ENCODE measurements at places on chromosomes 16 and 17.

- no peak for DNase-seq
These were observed 10.8 kb downstream of the FKBP10 start for GRCh38 chr17:41823580-41823979.

DNA sequence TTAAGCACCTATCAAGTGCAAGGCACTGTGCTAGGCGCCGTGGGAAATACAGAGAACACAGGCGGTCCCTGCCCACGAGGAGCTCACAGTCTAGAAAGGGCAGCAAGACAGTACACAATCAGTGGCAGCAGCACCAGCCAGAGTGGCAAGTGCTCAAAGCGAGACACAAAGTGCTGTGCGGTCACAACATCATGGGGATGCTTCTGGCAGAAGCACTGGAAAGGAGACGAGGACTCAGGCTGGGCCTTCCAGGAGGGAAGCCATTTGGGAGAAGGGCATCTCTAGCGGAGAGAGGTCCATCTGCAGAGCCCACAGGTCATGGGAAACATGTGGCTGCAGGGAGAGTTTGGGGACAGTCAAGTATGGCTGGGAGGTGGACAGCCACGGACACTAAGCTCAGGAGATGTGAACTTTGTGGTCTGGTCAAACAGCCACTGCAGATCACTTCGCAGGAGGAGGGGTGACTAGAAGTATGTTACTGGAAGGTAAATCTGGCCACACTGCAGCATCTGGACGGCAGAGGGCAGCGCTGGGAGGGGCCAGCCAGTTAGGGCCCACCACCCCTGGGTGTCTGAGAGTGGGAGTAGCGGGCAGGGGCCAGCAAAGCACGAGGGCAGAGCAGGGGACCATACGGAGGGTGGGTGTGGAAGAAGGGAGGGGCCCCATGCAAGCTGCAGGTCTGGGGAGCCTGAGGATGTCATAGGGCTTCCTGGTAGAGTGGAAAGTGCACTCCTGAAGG lies 71.1 kb downstream of the N4BP1 start:
- DNase-seq, result no peak

DNA sequence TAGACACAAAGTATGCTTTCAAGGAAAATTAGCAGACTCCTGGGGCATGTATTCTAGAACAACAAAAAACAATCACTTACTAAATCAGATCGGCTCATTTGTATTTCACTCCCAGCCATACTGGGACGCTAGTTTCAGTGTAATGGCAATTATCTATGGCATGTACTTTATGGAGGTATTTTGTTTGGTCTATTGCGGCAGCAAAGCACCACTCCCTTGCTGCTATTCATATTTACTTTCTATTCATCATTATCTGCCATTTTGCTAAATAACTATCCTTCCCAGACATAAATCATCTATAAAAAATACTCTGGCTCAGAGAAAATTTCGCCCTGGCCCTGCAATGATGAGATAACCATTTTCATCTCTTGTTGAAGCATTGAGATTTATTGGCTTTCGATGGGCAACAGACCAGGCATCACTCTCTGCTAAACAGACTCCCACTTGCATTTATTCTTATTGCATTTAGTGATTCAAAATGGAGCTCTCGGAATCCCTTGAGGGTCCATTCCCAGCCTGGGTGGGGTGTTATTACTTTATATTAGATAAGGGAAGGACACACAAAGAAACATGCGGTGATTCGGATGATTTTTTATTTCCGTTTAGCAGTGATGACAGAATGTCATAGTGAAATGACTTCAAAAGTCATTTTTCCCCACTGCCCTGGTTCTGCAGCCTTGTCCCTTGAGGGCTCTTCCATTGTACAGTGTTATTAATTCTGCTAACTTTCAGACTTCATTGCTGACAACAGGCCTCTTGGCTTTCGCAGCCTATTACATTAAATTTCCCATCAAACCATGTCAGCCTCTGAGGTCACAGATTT lies 225.8 kb downstream of the IRX3 start:
- DNase-seq, result no peak

DNA sequence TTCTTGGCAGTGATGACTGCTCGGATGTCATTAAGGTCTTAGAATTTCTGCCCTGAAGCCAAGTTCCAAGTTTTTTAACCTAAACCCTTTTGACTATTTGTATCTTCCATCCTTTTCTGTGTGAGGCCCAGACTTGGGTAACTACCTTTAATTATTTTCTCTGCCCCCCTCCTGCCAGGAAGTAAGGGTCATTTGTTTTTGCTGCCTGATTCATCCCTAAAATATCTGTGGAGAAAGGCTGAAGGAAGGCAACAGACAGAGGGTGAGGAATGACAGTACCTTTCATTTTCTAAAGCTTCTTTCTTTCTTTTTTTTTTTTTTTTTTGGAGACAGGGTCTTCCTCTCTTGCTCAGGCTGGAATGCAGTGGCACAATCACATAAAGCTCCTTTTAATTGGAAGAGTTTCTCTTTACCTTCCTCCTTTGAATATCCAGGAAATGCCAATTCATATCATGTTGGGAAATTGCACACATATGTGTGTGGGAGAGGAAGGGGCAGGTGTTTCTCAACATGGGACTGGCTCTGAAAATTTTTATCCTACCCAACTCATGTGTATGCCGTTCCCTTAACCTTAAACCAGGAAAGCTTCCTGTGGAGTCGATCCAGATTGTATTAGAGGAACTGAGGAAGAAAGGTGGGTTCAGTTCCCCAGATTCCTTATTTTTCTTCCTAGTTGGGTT lies 957 bp downstream of the VPS25 start:
- DNase-seq, result no peak

DNA sequence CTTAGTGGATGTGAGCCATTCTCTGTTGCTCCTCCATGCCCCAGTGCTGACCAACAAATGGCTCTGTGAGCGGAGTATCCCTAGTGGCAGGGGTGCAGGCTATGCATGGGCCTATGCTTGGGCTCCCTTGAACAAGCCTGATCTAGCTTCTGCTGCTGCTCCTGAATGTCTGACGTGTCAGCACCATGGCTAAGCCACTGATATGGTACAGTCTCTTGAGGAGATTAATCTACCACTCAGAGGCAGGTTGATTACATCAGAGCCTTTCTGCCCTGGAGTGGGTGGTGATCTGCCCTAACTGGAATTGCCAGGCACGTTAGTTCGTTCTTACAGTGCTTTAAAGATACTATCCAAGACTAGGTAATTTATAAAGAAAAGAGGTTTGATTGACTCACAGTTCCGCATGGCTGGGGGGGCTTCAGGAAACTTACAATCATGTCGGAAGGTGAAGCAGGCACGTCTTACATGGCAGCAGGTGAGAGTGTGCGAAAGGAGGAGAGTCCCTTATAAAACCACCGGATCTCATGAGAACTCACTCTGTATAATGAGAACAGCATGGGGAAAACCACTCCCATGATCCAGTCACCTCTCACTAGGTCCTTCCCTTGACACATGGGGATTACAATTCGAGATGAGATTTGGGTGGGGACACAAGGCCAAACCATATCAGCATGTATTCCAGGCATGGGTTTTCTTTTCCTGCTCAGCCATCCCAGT lies 41.5 kb upstream of the B4GALNT2 start:
- DNase-seq, result no peak

GRCh38 chr16:87487361-87487924 lies 5.4 kb downstream of the ZCCHC14 start:
- peak; percentile 66 for DNase-seq

- DNase-seq, result no peak
These were observed 114.7 kb downstream of the HAPSTR1 start for GRCh38 chr16:9206156-9206555.

GRCh38 chr17:16905593-16906191 lies 66.2 kb downstream of the TNFRSF13B start:
- DNase-seq, result no peak

GRCh38 chr16:55501549-55502322 lies 7.1 kb upstream of the LPCAT2 start:
- DNase-seq, result no peak

GRCh38 chr16:84700446-84701300 lies 873 bp downstream of the USP10 start:
- DNase-seq, result no peak

DNA sequence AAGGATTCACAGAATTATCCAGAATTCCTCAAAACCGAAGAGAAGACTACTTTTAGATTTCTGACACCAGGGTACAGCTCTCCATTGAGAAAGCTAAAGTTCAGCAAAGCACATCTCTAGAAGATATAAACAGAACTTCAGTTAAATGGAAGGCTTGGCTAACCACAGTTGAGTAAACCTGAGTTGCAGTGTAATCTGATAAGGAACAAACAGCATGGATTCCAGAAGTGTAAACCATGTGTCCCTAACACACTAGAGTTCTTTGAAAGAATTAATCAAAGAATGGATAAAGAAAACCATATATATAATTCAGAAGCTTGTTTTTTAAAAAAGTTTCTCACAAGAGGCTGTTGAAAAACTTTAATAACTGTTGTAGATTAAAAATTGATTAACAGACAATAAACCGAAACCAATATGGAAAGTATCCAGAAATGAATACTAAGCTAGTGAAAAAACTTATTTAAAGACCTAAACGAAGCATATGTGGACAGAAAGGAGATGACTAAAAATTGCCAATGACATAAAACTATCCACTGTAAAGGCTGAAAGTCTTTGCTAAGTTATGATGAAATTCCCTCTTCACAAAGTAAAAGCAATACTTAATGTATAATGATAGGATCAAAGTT lies 4.3 kb downstream of the RNF43 start:
- no peak for DNase-seq

All from Right ventricle myocardium inferior (tissue), 1 donor.